Lung (tissue), 17 donors: ENCODE measurements at places on chromosomes 12 and 14. TPM values are rescaled to one million over a fixed set of nuclear protein-coding genes. Genes with fewer than 3 reads are reported as not detected.

MANSC4 gene
- polyA plus RNA-seq: not detected

WSCD2 gene
- polyA plus RNA-seq: 0.02 TPM

CCDC198 gene
- not detected for polyA plus RNA-seq

SLC38A4 gene
- 0.07 TPM for polyA plus RNA-seq

ATL1 gene
- polyA plus RNA-seq: 2.0 TPM

AVPR1A gene
- 0.30 TPM for polyA plus RNA-seq

ADAM21 gene
- not detected for polyA plus RNA-seq

ZCRB1 gene
- polyA plus RNA-seq: 37.6 TPM

KRT3 gene
- polyA plus RNA-seq: not detected

GALC gene
- polyA plus RNA-seq: 10.0 TPM

CLEC1B gene
- 1.5 TPM for polyA plus RNA-seq

EDDM3A gene
- not detected for polyA plus RNA-seq

IL26 gene
- not detected for polyA plus RNA-seq

VSX2 gene
- not detected for polyA plus RNA-seq

PNN gene
- 37.3 TPM for polyA plus RNA-seq

CHMP4A gene
- polyA plus RNA-seq: 103 TPM

RNF212B gene
- not detected for polyA plus RNA-seq

ACTR10 gene
- 53.8 TPM for polyA plus RNA-seq

PRIM1 gene
- polyA plus RNA-seq: 4.4 TPM

COCH gene
- 0.31 TPM for polyA plus RNA-seq

NCKAP5L gene
- 15.7 TPM for polyA plus RNA-seq

MNAT1 gene
- polyA plus RNA-seq: 17.7 TPM

LAG3 gene
- polyA plus RNA-seq: 1.2 TPM

RTL1 gene
- not detected for polyA plus RNA-seq

GPD1 gene
- polyA plus RNA-seq: 1.7 TPM

PIGH gene
- polyA plus RNA-seq: 21.9 TPM
